ENCODE measurements at places on chromosomes 2 and 18.
A peak's percentile ranks its signal among the peaks of the same experiment; 100 is the strongest.

DNA sequence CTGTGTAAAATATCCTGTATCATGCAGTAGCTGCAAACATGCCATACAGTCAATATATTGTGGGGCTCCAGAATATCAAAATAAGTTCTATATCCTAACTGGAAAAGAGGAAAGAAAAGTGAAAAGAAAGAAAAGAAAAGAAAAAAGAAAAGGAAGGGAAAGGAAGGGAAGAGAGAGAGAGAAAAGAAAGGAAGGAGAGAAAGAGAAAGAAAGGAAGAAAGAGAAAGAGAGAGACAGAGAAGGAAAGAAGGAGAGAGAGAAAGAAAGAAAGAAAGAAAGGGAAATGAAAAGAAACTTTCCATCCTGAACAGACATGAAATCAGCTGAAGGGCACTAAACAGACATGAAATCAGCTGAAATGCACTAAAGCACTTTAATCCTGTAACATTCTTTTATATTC lies 288.4 kb upstream of the NCKAP5 start:
- no peak for DNase-seq

- no peak for DNase-seq
Measured at GRCh38 chr18:46009125-46009840, 42.2 kb upstream of the EPG5 start.

GRCh38 chr2:201348758-201349157 lies 8.4 kb downstream of the FLACC1 start:
- no peak for DNase-seq

DNA sequence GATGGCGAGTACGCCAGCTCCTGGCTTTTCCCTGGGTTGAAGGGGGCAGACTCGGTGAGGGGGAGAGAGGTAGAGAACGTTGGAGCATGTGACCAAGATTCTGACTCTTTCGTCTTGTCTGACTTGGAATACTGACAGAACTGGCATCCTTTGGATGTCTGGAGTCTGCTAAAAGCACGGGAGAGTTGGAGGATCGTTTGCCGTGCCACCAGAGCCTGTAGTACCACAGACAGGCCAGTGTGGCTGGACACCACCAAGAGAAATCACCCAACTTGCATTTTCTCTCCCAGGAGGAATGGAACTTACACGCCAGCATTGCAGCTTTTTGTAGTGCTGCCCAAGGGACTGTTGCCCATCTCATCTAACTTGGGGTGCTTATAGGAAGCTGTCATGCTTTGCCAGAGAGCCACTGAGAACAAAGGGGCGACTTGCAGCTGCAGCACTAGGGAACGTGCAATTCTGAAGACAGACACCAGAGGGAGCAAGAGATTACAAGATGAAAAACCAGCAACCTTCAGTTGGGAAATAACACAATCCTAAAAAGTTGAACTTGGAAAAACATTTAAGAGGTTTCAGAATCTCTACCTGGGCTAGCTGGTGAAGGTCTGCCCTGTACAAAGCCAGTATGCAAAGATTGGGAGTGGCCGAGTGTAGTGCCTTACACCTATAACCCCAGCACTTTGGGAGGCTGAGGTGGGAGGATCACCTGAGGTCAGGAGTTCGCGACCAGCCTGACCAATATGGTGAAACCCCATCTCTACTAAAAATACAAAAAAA lies 24.1 kb downstream of the PSMG2 start:
- peak; percentile 78 for DNase-seq

- no peak for DNase-seq
Measured at GRCh38 chr2:86510436-86510933, 52.8 kb downstream of the CHMP3 start.

DNA sequence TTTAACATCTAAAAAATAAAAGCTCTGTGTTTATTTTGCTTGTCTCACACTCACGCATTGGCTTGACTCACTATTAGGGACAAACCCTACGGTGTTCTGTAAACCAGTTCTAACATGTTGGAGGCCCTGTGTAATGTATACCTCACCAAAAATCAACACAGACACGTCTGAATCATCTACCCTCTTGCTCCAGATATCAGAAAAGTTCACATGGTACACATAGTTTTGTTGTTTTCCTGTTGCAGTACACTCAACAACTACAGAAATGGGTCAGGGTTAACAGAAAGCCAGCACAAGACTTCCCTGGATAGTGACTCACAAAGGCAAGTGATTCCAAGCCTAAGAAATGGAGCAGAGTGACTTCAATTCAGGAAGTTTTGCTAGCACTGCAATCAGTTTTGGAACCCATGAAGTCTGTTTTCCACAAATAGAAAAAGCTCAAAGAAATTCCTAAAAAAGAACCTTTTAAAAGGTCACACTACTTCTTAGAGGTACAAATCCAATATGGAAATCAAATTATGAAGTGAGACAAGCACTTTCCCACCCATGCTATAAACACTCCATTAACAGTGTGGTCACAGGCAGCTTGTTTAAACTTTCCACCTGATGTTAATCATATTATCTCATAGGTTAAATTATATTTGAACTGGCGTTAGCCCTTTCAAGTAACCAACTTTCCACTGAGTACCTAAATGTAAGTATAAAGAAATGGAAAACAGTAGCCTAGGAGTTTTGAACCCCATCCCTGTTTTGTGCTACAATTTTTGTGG lies 87.4 kb downstream of the GAREM1 start:
- peak; percentile 99 for DNase-seq

DNA sequence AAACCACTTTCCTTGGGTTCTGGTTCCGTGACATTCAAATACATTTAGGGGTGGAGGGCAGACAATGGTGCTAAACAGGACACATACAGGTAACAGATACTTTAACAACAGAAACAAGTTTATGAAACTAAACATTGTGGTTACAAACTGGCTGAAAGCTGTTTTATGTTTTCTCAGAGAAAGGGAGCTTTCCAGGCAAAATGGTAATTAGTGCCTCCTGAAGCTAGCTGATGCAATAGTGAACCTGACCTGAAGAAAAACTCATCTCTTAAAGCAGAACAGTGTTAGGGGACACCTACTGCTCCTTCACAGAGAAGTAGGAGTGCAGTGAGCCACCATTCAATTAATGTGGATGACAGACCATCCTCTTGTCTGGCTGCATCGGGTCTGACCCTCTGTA lies 138.9 kb downstream of the CCDC148 start:
- DNase-seq, result no peak

- no peak for DNase-seq
Measured at GRCh38 chr2:128756365-128756717, 437.7 kb upstream of the HS6ST1 start.

GRCh38 chr18:34626404-34627136 lies 83.5 kb upstream of the DTNA start:
- peak; percentile 39 for DNase-seq

- DNase-seq, result no peak
Measured at GRCh38 chr2:42210203-42210602, 41.0 kb downstream of the EML4 start.

GRCh38 chr2:228869636-228870264 lies 401.3 kb downstream of the PID1 start:
- no peak for DNase-seq

DNA sequence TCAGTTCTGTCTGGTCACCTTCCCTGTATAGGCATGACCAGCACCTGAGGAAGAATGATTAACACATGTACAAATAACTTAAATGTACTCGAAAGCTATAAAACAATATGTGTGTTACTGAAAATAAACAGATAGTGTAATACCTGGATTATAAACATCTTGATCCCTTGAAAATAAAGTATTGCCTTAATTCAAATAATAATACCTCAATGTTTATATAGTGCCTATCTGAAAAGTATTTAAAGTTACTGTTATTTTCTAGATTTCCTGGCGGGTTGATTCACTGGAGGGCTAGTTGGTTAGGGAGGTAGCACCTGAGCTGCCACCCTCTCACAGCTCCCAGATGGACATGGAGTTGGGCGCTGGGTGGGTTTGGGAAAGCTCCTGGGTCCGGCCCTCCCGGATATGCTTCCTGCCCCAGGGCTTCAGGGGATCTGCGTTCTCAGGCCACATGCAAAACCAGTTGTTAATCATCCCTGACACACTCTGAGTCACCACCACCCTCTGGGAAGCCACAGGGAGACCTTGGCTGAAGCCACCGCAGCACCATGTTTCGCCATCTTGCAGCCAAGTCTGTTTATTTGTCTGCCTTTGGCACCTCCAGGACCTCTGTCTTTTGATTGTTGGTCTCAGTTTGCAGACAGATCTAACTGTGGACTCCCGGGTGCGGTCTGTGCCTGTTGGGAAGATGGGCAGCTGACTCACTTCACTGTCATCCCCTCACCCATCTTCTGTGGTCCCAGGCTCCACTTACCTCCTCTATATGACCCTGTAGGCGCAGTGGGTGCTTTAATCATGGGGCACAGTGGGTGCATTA lies 35.3 kb downstream of the RAB31 start:
- peak; percentile 99 for DNase-seq

DNA sequence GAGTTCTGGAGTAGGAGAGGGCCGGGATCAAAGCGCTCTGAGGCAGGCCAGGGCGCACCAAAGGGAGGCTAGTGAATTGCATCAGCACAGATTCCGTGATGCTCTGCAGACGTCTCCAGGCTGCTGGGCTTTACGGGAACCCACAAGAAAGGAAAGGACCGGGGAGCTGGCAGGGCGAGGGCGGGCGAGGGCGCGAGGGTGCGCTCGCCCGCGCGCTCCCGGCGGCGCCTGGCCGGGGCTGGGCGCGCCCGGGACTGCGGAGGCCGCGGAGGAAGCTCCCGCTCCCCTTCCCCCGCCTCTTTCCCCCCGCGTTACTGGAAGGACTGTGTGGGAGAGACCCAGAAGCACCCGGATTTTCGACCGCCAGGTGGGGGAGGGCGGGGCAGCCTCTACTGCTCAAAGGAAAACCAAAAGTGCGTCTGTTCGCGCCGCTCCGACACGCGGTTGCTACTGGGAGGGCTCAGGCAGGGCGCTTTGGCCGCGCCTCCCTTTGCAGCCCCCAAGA lies 2.4 kb upstream of the FOSL2 start:
- peak; percentile 89 for DNase-seq

- DNase-seq, result peak; percentile 60
Measured at GRCh38 chr2:241950413-241951315, 81.1 kb downstream of the RTP5 start.

DNA sequence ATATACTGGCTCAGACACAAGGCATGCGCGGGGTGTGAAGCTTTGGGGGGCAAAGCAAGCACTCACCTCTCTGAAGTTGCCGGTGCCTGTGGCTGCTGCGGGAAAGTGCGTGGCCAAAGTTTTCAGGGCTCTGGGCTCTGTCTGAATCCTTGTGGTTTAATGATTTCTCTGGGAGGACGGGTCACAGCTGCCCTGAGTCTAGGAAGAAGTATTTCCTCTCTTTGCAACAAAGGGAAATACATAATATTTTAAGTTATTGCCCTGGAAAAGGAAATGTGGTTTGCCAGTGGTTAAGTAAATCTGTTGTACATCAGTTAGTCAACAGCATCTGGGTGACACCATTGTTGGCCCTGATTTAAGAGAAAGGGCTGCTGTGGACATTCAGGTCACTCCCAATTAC lies 56.7 kb upstream of the ZDBF2 start:
- no peak for DNase-seq

- no peak for DNase-seq
Measured at GRCh38 chr2:10400568-10400977, 47.6 kb downstream of the ODC1 start.

GRCh38 chr2:127218812-127219170 lies 1.3 kb downstream of the CYP27C1 start:
- no peak for DNase-seq

DNA sequence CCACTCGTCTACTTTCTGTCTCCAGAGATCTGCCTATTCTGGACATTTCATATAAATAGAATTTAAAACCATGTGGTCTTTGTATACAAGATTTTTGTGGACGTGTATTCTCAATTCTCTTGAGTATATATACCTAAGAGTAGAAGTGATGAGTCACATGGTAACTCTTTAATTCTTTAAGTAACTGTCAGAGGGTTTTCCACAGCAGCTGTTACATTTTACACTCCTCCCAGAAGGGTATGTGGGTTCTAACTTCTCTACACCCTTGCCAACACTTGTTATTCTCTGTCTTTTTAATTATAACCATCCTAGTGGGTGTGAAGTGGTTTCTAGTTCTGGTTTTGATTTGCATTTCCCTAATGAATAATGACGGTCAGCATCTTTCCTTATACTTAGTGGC lies 70.9 kb downstream of the MAP3K20 start:
- peak; percentile 36 for DNase-seq

DNA sequence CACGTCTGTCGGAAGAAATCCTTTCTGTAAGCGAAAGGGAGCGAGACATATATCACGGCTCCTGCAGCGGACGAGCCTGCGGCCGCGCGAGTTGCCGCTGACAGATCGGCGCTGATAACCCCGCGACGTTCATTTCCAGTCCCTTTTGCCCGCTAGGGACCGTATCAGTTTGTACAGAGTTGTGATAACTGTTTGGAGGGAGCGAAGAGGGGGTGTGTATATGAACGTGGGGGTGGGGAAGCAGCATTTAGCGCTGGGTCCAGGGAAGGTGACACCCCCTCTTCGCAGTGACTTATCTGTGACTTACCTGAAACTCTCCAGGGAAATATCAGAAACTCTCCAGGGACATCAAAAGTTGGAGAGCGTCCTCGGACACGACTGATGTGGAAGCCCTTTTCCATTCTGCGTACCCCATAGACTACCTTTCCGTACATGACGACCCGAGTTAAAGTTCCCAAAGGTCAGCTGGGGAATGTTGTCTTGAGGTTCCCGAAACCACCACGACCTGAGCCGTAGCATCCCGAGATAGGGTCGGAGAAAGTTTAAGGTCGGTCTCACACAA lies 948 bp upstream of the GATA6 start:
- DNase-seq, result peak; percentile 46

GRCh38 chr2:227716501-227716900 lies 1.3 kb downstream of the SLC19A3 start:
- DNase-seq, result no peak

GRCh38 chr2:197174539-197175094 lies 136.0 kb downstream of the ANKRD44 start:
- DNase-seq, result peak; percentile 24

GRCh38 chr2:3303583-3304406 lies 73.8 kb downstream of the EIPR1 start:
- DNase-seq, result peak; percentile 79

DNA sequence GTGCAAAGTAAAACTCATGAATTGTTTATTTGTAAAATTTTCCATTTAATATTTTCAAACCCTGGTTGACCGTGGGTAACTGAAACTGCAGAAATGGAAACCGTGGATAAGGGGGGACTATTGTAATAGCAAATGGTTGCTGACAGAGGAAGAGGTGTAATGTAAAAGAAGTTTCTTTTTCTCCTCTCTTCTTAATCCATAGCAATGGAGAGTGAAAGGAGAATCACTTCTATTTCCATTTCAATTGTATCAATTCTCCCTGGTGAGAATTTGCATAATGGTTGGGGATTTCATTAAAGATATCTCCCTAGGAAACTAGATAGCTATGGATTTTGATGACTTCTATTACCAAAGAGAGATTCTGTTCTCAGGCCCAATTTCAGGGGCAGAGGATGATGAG lies 24.8 kb downstream of the TACR1 start:
- no peak for DNase-seq

- DNase-seq, result no peak
Measured at GRCh38 chr2:199261936-199262335, 195.8 kb downstream of the SATB2 start.

- no peak for DNase-seq
Measured at GRCh38 chr2:162885281-162886070, 46.9 kb upstream of the KCNH7 start.

Data from epithelial cell of esophagus (primary cell).